ENCODE measurements at places on chromosomes 1 and 21. TPM values are rescaled to one million over a fixed set of nuclear protein-coding genes. Genes with fewer than 3 reads are reported as not detected.

FTCD gene
- total RNA-seq = 49.3 TPM

VHLL gene
- not detected for total RNA-seq

ZNF692 gene
- 107 TPM for total RNA-seq

DNALI1 gene
- total RNA-seq = 75.4 TPM

ERVH48-1 gene
- total RNA-seq = 0.91 TPM
